ENCODE measurements at places on chromosomes 12 and 14.
A peak's percentile ranks its signal among the peaks of the same experiment; 100 is the strongest.

GRCh38 chr12:7483343-7483742 is 20.2 kb downstream of the CD163 start:
- no peak for DNase-seq

DNA sequence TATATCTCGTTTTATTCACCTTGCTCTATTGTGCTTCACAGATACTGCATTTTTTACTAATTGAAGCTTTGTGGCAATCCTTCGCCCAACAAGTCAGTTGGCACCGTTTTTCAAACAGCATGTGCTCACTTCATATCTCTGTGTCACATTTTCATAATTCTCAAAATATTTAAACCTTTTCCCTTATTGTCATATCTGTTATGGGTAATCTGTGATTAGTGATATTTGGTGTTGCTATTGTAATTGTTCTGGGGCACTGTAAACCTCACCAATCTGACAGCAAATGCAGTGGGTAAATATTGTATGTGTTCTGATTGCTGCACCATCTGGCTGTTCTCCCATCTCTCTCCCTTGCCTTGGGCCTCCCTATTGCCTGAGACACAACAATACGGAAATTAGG is 191.3 kb downstream of the BTG1 start:
- DNase-seq = no peak

DNA sequence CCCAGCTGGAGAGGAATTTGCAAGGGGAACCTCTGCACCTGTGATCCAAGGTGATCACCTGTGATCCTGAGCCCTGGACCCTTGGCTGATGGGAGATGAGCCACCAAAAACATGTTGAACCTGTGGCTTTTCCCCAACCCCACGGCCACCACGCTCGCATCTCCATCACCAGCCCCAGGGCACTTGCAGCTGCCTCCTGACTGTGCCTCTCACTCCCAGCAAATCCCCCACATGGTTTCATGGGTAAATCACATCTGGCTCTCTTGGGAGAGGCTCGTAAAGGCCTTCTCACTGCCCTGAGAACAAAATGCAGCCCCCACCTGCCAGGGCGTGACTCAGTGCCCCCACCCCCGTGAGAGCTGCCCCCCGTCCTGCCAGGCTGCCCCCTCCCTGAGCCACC is 76.0 kb downstream of the RFLNA start:
- DNase-seq = no peak

DNA sequence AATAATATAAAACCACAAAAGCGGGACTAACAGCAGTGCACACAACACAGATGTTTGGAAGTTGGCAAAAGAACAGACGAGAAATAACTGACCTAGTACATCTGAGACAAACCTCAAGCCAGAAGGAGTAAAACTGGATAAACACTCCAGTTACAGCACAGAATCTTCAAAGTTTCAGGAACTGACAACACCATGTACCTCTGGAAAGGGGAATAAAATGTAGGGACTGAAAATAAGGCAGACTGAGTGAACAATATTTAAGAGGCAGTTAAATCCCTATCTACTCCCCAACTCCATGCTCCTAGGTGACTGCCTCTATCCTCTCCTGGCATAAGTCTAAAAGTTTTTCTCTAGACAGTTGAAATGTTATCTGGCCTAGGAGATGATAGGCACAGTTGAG is 57.9 kb downstream of the ZFYVE21 start:
- no peak for DNase-seq

DNA sequence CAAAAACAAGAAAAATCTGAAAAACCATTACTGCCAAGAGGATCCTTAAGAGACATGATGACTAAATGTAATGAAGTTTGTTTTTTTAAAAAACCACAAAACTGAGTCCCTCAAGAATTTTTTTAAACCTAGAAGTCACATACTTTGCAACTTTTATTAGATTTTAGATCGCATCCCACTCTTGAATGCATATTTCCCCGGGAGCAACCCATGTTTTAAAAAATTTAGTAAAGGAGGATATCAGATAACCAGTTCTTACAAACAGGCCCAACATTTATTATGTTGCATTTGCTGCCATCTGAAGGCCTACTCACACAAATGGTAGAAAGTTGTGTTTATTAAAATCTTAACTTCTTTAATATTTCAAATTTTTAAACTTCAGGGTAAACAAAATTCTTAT is 44.3 kb upstream of the CCT2 start:
- DNase-seq = peak; percentile 26

- DNase-seq = no peak
Measured at GRCh38 chr14:54169254-54169924, 212.8 kb upstream of the BMP4 start.

- DNase-seq = peak; percentile 6
Measured at GRCh38 chr14:48973151-48973550, 613.0 kb downstream of the RPS29 start.

- DNase-seq = no peak
Measured at GRCh38 chr14:102610968-102611811, 18.7 kb downstream of the RCOR1 start.

DNA sequence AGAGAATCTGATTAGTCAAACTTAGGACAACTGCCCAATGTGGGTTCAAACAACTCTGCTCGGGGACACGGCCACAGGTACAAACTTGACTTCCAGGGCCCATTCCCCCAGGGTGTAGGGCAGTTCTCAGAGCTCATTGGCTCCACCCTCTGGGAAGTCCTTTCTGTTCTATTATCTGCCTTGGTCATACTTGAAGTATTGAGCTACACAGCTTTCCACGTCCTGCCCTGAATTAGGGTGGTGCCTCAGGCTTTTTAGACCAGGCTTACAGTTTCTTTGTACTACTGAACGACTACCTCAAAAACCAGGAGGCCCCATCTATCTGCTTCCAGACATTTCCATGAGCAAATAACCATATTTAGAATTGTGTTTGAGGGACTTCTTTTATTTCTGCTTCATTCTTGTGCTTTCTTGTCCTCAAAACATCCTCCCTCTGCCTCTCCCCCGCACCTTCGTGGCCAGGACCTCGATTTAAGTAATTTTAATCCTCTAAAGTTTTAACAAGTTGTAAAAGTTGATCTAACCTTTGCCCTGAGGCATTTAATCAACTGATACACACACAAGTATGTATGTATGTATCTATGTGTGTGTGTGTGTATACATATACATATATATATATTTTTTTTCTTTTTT is 281.7 kb upstream of the AMIGO2 start:
- no peak for DNase-seq

- DNase-seq = no peak
Measured at GRCh38 chr14:85616386-85616885, 86.5 kb downstream of the FLRT2 start.

DNA sequence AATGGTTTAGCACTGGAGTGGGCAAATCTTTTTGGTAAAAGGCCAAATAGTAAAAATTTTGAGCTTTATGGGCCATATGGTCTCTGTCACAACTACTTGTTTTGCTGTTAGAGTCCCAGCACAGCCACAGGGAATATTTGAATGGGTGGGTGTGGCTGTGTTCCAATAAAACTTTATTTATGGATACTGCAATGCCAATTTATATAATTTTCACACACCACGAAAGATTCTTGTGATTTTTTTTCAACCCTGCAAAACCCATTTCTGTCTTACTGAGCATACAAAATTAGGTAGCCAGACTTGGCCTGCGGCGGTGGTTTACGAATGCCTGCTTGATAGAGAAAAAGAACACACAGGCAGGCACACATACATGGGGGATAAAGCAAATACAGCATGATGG is 28.3 kb downstream of the TMEM120B start:
- no peak for DNase-seq

DNA sequence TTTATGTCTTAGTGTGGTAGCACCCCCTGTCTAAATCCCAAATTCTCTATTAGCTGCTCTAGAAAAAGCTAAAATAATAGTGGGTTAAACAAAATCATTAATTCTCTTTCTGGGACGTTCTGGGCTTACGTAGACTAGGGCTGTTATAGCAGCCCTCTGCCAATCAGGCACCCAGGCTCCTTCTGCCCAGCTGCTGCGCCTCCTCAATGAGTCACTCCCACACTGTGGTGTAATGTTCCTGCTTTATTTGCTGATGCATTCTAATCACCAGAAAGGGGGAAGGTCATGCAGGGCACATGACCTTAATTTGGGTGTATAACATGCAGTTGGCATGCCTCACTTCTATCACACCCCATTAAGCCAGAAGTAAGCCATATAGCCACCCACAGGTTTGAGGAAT is 294.5 kb downstream of the GALC start:
- no peak for DNase-seq

- DNase-seq = no peak
Measured at GRCh38 chr14:91036741-91037469, 23.5 kb downstream of the RPS6KA5 start.

DNA sequence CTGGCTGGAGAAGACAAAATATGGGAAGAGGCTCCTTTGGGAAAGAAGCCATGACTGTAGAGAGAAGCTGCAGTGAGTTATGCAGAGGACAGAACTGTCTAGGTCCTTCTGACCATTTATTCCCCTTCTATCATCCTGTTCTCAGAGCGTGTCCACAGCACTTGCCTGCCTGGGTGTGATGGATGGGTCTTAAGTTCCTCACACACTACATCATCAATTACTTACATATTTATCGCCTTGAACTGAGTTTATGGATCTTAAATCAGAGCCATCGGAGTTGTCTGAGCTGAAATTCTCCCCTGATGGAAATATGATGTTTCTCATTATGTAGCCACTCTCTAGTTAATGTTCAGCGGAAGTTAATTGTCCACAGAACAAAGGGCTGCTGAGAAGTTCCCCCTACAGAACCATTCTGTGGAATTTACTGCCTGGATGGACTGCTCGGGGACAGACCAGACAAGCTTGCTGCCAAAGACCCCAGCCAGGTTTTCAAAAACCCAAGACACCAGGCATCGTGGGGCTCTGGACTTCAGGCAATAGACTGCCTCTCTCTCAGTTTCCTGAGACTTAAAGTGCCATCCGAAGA is 232.5 kb upstream of the NOS1 start:
- DNase-seq = no peak

DNA sequence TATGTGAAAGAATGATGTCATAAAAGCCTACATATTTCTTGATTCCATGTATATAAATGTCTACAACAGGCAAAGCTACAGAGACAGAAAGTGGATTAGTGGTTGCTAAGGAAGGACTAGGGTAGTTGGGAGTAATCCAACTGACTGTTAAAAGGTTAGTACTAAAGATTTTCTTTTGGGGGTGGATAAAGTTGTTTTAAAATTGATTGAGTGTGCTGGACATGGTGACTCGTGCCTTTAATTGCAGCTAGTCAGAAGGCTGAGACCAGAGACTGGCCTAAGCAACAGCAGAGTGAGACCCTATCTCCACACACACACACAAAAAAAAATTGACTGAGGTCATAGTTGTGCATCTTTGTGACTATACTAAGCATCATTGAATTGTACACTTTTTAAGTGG is 234.3 kb downstream of the C12orf50 start:
- DNase-seq = no peak

- DNase-seq = no peak
Measured at GRCh38 chr12:84973026-84973425, 60.4 kb upstream of the SLC6A15 start.

DNA sequence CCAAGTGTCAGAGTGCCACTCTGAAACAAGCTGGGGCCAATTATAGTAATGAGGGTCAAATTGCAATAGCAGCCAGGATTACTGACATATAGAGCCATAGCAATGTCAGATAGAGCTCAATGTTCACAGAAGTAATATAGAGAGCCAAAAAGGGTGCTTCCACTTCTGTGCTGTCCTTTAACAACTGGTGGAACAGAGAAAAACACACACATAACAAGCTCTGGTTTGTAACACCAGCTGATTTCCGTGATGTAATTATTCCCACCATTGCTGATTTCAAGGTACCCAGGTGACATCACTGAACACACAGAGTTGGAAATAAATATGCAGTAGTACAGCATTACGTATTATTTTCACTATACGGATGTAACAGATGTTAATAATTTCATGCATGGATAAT is 3.0 kb upstream of the CLEC2B start:
- DNase-seq = no peak

- no peak for DNase-seq
Measured at GRCh38 chr14:36509069-36509917, 10.7 kb downstream of the NKX2-1 start.

DNA sequence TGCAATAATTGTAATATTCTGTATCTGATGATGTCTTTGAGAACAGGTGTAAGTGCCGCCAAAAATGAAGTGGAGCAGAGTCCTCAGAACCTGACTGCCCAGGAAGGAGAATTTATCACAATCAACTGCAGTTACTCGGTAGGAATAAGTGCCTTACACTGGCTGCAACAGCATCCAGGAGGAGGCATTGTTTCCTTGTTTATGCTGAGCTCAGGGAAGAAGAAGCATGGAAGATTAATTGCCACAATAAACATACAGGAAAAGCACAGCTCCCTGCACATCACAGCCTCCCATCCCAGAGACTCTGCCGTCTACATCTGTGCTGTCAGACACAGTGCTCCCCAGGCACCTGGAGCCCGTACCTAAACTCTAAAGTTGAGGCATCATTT is 268.7 kb downstream of the DAD1 start:
- no peak for DNase-seq

GRCh38 chr12:45409966-45410365 is 194.1 kb downstream of the ANO6 start:
- peak; percentile 77 for DNase-seq

DNA sequence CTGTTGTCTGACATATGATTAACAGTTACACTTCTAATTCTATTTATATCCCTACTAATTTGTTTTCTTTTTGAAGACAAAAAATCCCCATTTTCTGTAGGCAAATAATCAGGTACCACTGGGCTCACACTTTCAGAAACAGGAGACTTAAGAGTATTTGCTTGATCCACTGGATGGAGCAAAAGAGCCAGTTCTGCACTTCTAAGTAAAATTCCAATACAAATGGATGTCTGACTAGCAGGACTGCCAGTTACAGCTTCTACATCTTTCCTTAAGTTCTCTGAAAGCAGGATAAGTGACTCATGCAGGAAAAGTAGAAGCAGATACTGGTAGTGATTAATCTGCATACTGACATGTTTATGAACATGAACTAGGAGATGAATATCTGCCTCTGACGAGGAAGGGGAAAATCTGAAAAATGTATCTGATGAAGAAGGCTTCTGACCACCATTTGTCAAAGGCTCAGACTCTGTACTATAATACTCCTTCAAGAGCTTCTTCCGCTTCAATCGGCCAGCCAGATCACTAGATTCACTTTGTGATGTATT is 73.8 kb upstream of the ANKS1B start:
- peak; percentile 80 for DNase-seq

DNA sequence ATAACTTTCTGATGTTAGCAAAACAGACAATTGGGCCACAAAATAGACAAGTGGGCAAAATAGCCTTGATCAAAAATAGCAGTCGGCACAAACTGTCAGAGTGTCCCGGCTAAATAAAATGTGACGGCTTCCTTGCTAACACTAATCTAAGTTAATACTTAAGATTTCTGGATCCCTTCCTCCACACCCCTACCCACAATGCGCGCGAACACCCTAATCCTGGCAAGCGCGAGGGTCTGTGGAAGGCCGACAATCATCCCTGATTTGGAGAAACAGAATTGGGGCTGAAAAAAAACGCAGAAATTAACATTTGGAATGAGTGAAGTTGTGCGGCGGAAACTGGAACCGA is 489 bp downstream of the CEP290 start:
- no peak for DNase-seq
